Bone marrow (tissue), 2 donors: ENCODE measurements at places on chromosomes 11 and 22.

DNA sequence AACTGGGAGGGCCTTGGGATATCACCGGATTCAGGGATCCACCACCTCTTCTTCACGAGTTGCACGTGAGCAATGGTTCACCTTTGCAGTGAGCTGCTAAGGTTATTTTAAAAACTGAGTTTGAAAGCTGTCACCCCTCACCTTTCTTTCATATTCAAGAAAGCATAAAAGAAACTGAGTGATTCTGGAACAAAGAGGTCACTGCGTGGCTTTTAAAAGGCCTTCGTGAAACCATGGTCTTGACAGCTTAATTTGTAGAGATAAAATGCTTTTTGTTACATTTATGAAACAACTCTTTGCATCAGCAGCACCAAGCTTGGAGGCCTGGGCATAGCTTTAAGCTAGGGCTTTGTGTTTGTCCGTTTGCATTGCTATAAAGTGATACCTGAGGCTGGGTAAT is 101.4 kb upstream of the NECTIN1 start:
- no peak for DNase-seq

DNA sequence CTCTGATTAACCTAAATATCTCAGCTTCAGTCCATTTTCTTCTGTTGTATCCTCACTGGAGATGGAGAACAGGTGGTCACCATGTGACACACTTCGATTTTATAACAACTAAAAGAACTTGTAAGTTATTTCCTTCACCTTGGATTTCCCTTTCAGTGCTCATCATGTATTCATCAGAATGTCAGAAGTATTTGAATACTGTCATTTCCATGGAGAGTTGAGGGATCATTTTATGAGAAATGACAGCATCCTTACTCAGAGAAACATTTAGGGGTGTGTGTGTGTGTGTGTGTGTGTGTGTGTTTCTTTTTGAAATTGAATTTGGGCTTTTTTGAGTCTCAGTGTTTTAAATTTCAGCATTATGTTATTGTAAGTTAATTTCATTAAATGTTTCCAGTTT is 205.8 kb downstream of the ARHGAP42 start:
- no peak for DNase-seq

GRCh38 chr11:102451041-102451680 is 1.4 kb downstream of the TMEM123 start:
- no peak for DNase-seq

DNA sequence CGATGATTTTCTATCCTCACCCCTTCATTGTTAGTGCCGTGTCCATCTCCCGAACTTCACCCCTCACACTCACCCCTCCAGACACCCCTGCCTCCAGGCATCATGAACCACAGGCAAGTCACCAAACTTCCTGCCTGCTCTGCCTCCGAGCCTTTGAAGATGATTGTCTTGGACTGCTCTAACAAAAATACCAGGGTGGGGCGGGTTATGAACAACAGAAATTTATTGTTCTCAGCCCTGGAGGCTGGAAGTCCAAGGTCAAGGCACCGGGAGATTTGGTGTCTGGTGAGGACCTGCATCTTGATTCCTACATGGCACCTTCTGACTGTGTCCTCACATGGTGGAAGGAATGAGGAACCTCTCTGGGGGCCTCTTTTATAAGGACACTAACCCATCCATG is 1508.3 kb downstream of the TBC1D22A start:
- no peak for DNase-seq

GRCh38 chr11:23732026-23732425 is 764.8 kb upstream of the LUZP2 start:
- no peak for DNase-seq

GRCh38 chr22:46575911-46576555 is 38.6 kb upstream of the CELSR1 start:
- DNase-seq = no peak

GRCh38 chr11:91932151-91932821 is 292.3 kb upstream of the FAT3 start:
- no peak for DNase-seq

DNA sequence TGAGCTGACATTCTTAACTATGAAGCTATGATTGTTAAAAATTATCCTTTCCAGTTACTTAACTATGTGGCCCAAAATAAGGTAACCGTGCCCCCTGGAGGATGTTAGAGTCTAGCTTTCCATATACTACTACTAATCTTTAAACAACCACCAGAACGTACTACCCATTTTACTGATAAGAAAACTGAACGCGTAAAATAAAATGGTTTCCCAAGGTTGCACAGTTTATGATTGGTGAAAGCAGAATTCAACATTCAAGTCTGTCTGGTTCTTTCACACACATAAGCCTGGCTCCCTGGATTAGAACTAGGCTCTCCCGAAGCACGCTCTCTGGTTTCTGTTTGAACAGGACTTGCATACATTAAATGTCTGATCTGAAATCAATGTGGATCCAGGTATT is 437.8 kb upstream of the CCDC90B start:
- no peak for DNase-seq

GRCh38 chr11:111059726-111060125 is 185.8 kb upstream of the POU2AF2 start:
- no peak for DNase-seq

DNA sequence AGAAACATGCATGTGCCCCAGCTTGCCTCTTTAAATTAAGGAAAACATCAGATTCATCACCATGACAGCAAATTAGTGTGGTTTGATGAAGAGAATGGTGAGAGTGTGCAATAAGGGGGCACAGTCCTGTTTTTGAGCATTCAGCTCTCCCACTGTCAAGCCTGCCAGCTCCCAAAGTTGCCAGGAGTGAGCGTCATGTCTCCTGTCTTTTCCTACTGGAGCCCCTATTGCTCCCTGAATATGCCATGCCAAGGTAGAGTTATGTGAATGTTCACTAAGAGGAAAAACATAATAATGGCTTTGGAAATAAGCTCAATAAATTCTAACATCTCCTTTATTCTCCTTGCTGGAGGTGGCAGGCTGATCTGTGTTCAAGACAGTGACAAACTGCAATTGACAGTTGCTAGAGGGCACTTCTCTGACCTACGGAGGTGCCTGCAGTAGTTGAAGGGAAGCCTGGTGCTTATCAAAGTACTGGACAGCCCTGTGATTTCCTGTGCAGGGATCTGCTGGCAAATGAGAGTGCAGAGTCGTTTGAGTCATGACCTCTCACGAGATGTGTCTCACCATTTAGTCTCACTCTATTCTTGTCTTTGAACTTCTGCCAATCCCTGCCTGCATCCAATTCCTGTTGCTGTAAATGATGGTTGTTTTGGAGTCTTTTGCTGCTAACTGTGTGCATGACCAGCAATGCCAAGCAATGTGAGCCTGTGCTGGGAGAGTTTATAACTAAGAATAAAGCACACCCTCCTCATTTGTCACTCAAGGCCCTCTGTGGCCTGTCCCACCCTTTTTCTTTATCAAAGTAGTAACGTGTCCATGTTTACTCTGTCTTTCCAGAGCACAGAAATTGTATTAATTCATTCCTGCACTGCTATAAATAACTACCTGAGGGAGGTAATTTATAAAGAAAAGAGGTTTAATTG is 34.8 kb downstream of the MRGPRX2 start:
- no peak for DNase-seq

GRCh38 chr22:46066691-46067090 is 83.6 kb upstream of the PPARA start:
- DNase-seq = no peak

GRCh38 chr22:44012162-44012561 is 11.9 kb upstream of the PARVB start:
- DNase-seq = no peak
